Activated CD4-positive, alpha-beta T cell treated with anti-CD3 and anti-CD28 coated beads, Interleukin-2, amount 50 U/mL, for 24 hours (primary cell): ENCODE measurements at places on chromosomes 4 and X.

DNA sequence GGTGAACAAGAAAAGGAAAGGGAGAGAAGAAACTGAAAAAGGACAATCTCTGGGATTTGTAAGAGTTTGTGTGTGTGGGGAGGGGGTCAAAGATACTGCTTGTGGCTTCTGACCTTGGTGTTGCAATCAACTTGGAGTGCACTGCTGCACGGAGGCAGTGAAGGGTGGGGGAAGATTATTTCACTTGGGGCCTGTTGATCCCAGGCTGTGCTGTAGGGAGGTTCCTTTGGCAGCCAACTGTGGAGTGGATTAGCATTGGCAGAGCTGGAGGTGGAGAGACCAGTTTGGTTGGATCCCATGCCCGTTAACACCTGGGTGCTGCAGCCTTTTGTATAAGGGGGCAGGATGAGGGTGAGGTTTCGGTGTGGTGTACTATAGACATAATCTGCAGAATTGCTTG lies 38.2 kb downstream of the AFF1 start:
- no peak for DNase-seq

GRCh38 chr4:143294710-143295275 lies 41.9 kb upstream of the GAB1 start:
- no peak for DNase-seq

GRCh38 chr4:98685225-98686042 lies 27.0 kb upstream of the TSPAN5 start:
- DNase-seq: no peak

DNA sequence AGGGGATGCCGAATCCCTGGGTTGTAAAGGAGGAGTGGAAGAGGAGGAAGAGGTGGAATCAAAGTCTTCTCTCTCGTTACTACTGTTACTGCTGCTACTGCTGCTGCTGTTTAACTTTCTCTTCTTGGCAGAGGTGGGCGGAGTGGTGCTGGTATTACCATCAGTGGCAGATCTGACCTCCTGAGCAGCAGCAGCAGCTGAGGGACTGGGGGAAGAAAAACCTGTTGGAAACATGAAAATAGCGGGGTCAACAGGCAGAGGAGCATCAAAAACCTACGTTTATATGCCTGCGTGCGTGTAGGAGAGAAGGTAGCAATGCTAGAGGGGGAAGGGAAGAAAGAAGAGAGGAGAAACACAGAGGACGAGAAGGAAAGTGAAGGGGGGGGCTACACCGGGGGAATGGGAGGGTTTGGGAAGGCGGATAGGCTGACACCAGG lies 339 bp downstream of the CUL4B start:
- DNase-seq: no peak

DNA sequence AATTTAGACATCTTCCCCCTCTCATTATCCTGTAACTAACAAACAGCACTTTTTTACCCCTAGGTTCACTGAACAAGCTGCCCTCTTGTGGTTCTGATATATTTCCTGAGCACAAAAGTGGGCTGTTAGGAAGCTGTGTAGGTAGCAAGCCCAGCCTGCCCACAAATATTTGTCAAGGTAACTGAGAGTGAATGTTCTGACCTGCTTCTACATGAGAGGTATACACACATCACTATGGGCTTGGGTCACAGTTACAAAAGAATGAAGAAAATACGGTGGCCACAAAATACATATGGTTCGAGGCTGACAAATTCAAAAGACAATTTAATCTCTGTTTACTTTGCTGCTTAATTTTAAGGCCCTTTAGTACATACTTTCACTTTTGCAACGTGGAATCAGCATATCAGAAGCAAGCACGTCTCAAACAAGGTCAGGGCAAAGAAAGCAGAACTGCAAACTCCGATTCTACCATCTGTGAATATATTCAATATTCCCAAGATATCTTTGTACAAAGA lies 78.7 kb downstream of the RBM47 start:
- peak; percentile 18 for DNase-seq

DNA sequence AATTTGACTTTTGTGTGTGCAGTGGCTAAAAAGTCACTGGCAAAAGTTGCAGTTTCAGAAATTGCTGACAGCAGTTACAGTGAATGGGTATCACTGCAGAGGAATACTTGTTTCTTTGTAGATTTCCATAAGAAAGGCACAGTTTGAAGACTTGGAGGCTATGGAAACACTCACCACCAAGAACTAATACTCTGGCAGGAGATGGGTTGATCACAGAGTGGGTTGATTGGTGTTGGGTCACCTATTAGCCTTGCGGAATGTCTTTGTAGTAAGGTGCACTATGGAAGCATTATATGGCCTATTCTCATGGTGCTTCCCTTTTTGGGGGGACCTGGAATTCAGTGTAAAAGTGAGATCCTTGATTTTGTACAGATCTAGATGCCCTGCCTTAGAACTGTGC lies 502.8 kb downstream of the CFAP47 start:
- no peak for DNase-seq

GRCh38 chr4:95129031-95129430 lies 371.3 kb downstream of the BMPR1B start:
- no peak for DNase-seq

DNA sequence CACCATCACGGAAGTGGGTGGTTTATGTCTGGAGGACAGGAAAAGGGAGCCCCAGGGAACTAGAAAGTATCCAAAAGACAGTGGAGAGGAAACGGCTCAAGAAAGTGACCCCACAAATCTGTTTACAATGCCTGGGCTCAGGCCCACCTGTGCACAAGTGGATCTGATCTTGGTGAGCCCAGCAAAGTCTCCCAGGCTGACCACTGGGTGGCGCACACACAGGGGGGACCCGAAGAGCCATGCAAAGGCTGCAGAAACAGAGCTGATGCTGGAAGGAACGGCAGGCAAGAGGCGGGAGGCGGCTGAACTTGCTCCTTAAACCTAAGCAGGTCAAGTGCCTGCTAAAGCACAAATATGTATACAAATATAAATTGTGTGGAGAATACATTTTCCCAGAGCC lies 9.6 kb downstream of the HAUS7 start:
- DNase-seq: no peak

DNA sequence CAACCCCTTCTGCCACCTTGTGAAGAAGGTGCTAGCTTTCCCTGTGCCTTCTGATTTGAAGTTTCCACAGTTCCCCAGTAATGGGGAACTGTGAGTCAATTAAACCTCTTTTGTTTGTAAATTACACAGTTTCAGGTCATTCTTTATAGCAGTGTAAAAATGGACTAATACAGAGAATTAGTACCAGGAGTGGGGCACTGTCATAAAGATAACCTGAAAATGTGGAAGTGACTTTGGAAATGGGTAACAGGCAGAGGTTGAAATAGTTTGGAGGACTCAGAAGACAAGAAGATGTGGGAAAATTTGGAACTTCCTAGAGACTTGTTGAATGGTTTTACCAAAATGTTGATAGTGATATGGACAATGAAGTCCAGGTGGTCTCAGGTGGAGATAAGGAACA lies 131.0 kb upstream of the HAND2 start:
- no peak for DNase-seq

DNA sequence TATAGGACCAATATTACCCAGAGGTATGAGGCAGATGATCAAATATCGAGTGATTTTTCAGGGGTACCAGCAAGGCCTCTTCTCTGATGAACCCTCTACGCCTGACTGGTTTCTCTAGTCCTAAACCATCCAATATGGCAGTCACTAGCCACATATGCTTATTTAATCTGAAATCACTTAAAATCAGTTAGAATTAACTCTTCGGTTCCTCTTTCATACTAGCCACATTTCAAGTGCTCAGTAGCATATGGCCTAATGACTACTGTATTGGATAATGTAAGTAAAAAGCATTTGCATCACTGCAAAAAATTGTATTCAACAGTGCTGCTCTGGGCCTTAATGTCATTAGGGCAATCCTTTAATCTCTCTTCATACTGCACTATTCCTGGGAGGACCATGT lies 4.4 kb upstream of the APBB2 start:
- DNase-seq: no peak

- DNase-seq: no peak
These were observed 40.3 kb upstream of the NKRF start for GRCh38 chrX:119646515-119646914.

- DNase-seq: no peak
These were observed 22.8 kb upstream of the AP1S2 start for GRCh38 chrX:15877380-15877779.

DNA sequence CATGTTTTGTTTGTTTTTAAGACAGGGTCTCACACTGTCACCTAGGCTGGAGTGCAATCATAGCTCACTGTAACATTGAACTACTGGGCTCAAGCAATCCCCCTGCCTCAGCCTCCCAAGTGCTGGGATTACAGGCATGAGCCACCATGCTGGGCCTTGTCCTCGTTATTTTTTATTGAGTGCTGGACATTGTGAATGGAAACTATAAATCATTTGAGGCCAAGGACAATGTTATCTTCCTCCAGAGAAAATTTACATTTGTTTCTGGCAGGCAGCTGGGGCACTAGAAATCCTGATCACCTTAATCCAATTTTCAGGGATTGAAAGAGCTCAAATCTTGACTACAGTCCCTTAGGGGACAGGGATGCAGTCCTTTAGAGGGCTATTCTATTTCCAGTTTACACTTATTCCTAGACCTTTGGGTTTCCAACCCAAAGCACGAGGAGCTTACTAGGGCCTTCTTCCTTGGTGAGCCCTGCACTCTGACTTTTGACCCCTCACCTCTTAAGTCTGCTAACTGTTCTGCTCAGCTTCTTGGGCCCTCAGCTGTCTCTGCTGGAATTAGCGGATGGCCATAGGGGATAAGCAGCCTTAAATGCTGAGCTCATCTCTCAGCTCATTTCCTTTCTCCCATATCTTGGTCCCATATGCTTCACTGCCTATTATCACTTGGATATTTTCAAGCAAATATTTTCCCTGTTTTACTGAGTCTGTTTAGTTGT lies 23.0 kb upstream of the PDZD4 start:
- no peak for DNase-seq

DNA sequence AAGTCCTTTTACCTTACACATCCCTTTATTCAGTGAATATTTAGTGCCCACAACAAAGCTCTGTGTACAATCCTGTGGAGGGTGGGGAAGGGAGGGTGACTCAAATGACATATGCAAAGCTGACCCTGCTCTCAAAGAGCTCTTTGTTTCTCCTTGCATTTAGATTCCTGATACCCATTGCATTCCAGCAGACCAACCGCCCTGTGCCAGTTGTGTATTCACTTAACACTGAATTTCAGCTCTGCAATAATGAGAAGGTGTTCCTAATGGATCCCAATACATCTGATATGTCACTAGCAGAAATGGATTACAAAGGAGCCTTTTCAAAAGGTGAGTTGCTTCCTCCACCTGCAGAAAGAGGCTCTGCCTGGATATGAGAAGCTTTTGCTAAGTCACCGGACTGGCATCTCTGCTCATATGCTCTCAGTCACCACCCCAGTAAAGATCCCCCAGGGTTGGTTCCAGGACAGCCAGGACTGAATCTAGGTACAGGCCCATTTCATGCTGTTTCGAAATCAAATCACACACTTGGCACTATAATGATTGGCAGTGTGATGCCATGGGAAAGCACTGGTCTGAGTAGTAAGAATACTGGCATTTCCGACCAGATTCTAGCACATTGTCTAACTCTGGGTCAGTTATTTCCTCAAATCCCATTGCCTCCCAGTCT lies 17.1 kb upstream of the ANXA3 start:
- DNase-seq: no peak

- no peak for DNase-seq
These were observed 157.6 kb downstream of the SH3KBP1 start for GRCh38 chrX:19729761-19730160.

DNA sequence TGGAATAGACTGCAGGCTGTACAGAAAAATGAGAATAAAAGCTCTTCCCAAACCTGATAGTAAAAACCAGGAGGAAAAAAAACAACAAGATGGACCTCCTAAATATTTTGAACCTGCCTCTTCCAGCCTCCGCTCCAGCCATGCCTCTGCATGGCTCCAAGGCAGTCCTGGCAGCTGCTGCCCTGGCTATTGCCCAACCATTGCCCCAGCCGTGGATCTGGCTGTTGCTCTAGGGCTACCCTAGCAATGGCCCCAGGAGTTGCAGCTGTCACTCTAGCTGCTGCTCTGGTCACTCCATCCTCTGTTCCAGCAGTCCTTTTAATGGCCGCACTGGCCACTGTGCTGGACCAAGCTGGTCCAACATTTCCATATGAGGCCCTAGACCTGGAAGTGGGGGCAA lies 1756.0 kb downstream of the C4orf33 start:
- DNase-seq: no peak

DNA sequence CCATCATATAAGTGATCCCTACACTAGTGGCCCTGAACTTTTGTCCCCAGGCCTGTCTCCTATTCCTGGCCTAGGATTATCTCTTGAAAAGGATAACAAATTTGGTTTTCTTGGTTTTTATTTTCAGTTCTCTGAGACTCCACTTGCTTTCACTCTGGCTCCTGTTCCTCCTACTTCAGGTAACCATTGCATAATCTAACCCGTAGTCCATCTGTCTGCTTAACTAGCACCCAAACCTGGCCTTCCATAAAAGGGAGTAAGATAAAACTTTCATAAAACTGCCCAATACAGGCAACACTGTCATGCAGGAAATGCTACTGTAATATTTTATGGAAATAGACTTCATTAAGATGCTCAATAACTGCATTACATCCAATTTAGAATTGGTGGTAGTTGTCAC lies 52.1 kb upstream of the RAP1GDS1 start:
- no peak for DNase-seq

DNA sequence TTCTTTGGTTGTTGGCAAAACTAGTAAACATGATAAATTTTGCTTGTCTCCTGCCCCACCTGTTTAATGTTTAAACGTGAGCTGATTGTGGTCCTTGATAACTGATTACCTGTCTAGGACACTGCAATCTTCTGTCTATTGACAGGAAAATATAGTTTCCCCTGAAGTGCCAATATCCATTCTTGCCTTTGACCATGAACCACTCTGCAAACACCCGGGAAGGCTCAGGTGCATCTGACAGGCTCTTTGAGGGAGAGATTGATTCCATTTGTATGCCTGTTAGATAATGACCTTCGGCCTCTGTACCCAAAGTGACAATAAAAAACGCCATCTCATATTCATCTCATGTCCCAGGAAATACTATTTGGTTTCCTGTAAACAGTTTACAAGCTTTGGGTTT lies 453.0 kb downstream of the CENPC start:
- no peak for DNase-seq

GRCh38 chr4:52645300-52645699 lies 13.8 kb downstream of the USP46 start:
- DNase-seq: no peak

DNA sequence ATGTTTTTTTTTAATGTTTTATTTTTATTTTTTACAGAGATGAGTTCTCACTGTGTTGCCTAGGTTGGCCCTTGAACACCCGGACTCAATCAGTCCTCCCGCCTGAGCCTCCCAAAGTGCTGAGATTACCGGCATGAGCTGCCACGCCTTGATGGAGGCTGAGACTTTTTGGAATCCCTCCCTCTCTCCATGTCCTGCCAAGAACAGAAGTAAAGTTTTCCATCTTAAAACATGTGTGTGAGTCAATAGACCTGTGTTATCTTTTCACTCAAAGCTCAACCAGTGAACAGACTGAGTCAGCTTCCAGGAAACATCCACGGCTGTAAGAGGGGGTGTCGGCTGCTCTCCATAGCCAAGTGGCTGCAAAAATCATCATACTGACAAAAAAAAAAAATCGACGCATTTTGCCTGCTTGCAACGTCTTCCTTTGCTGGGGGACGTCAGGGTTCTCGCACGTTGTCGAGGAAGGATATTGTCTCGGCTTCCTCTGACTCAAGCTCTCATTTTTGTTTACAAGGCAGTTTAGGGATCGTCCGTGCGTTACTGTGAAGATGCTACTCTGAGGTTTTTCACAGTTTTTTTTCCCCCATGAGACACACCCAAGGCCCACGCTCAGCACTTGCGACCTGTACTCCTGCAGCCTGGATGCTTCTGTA lies 10.0 kb upstream of the ASMTL start:
- no peak for DNase-seq

- no peak for DNase-seq
These were observed 53.2 kb upstream of the SPIN4 start for GRCh38 chrX:63404332-63404731.

- no peak for DNase-seq
These were observed 16.3 kb downstream of the KLF8 start for GRCh38 chrX:56248492-56248891.
